Activated CD4-positive, alpha-beta memory T cell treated with anti-CD3 and anti-CD28 coated beads for 36 hours (primary cell): ENCODE measurements at places on chromosomes 6 and 20. TPM values are rescaled to one million over a fixed set of nuclear protein-coding genes. Genes with fewer than 3 reads are reported as not detected.

MUC22 gene
- not detected for total RNA-seq

SLC44A4 gene
- not detected for total RNA-seq

VSX1 gene
- not detected for total RNA-seq

SNX14 gene
- 59.6 TPM for total RNA-seq

GPX5 gene
- not detected for total RNA-seq
